AG09319 (cell line): ENCODE measurements at places on chromosomes 12 and 14.

- DNase-seq, result no peak
Measured at GRCh38 chr14:99229654-99230207, 42.3 kb downstream of the BCL11B start.

DNA sequence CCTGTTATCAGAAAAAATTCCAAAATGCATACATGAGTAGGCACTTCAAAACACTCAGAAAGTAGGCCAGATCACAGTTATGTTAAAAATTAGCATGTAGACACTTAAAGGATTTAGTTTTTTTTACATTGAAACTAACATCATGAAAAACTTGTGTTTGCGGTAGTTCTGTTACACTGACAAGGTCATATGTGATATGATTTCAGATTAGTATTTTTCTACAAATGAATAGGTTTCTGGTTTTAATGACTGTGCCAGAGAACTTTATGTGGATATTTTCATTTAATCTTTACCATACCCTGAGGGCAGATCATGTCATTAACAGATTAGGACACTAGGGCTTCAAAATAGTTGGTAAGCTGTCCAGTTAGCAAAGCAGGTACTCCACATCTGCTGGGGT is 20.7 kb downstream of the YARS2 start:
- no peak for DNase-seq

GRCh38 chr12:49881415-49882247 is 22.1 kb downstream of the FAIM2 start:
- DNase-seq, result no peak

GRCh38 chr12:57175428-57176138 is 28.2 kb upstream of the LRP1-AS start:
- peak; percentile 40 for DNase-seq

DNA sequence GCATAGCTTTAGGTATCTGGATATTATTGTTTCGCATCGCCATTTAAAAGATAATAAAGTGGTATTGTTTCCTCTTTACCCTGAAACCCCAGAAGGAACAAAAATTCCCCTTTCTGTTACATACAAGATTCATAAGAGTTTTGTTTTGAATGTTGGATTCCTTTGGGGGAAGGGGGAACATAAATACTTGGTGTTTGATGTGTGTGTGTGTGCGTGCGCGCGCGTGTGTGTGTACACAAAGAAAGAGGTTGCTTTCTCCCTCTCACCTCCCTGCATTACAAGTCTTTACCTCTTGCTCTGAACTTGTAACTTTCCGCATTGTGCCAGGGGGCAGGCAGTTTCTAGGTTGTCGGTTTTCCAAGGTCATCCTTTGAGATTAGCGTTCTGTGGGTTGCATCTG is 76.4 kb downstream of the GPATCH2L start:
- DNase-seq, result no peak

DNA sequence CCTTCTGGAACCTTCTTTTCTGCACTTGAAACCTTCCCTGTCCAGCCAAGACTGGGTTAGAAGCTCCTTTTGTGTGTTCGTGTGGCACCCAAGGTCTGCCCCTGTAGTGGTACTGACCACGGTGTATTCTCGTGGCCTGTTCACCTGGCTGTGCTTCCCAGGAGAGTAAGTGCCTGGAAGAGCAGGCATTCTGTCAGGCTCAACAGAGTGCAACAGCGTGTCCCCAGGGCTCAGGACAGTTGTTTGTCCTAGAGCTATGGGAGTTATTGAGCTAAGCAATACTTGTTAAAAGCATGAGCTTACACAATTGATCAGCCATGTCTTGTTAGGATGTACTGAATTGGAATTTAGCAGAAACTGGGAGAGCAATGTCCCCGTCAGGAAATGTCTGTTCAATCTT is 12.9 kb upstream of the SLC38A2 start:
- no peak for DNase-seq

DNA sequence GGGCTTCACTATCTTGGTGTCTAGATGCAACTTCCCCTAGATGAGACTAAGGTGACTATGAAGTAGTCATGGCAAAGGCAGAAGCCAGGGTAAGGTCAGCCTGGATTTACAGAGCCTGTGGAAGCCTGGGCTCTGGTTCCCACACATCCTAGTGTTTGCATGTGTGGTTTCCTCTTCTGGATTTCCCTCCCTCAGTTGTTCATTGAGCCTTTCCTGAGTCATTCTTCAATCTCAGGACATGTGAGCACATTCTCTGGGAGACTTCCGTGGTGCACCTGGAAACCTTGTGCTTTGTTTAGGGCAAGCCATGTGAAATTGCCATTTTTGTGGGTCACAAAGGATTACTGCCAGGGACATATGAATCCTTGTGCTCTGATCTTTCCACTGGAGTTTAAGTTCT is 236.6 kb downstream of the C12orf75 start:
- DNase-seq, result no peak

- DNase-seq, result no peak
Measured at GRCh38 chr12:39804898-39805297, 185.3 kb upstream of the ABCD2 start.

GRCh38 chr12:75564398-75564797 is 53.0 kb upstream of the KRR1 start:
- DNase-seq, result peak; percentile 41

- DNase-seq, result no peak
Measured at GRCh38 chr12:51977320-51977753, 25.8 kb downstream of the ACVR1B start.

GRCh38 chr12:70549340-70550179 is 87.7 kb downstream of the PTPRB start:
- no peak for DNase-seq

- DNase-seq, result no peak
Measured at GRCh38 chr12:48182631-48183030, 813 bp upstream of the CCDC184 start.

DNA sequence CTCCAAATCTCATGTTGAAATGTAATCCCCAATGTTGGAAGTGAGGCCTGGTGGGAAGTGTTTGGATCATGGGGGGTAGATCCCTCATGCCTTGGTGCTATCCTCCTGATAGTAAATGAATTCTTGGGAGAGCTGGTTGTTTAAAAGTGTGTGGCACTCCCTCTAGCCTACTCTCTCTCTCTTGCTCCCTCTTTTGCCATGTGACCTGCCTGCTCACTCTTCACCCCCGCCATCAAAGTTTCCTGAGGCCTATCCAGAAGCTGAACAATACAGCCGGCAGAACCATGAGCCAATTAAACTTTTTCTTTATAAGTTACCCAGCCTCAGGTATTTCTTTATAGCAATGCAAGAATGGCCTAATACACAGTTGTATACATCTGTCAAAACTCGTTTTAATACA is 62.5 kb downstream of the BCL2L14 start:
- no peak for DNase-seq

GRCh38 chr12:119988472-119989360 is at the start of gene BICDL1:
Gene BICDL1 (plus strand): TSS chr12:119989236. CDS start chr12:119989869, 633 bp downstream.
- no peak for DNase-seq

- DNase-seq, result no peak
Measured at GRCh38 chr14:35254736-35255135, 37.4 kb upstream of the PSMA6 start.

GRCh38 chr14:104550861-104551728 is 28.5 kb upstream of the C14orf180 start:
- DNase-seq, result no peak

GRCh38 chr12:20492251-20492760 is 124.0 kb downstream of the PDE3A start:
- DNase-seq, result no peak

DNA sequence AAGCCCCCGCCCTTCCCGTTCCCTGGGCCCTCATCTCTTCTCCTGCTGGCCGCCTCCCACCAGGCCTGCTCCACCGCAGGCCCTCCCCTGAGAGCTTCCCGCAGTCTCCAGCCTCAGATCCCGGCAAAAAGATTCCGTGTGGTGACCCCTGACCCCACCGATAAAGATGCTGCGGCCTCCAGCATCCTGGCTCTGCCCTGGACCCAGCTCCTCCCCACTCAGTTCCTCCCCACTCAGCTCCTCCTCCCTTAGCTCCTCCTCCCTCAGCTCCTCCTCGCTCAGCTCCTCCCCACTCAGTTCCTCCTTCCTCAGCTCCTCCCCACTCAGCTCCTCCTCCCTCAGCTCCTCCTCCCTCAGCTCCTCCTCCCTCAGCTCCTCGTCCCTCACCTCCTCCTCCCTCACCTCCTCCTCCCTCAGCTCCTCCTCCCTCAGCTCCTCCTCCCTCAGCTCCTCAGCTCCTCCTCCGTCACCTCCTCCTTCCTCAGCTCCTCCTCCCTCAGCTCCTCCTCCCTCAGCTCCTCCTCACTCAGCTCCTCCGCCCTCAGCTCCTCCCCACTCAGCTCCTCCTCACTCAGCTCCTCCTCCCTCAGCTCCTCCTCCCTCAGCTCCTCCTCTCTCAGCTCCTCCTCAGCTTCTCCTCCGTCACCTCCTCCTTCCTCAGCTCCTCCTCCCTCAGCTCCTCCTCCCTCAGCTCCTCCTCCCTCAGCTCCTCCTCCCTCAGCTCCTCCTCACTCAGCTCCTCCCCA is 17.0 kb downstream of the NOC4L start:
- no peak for DNase-seq

DNA sequence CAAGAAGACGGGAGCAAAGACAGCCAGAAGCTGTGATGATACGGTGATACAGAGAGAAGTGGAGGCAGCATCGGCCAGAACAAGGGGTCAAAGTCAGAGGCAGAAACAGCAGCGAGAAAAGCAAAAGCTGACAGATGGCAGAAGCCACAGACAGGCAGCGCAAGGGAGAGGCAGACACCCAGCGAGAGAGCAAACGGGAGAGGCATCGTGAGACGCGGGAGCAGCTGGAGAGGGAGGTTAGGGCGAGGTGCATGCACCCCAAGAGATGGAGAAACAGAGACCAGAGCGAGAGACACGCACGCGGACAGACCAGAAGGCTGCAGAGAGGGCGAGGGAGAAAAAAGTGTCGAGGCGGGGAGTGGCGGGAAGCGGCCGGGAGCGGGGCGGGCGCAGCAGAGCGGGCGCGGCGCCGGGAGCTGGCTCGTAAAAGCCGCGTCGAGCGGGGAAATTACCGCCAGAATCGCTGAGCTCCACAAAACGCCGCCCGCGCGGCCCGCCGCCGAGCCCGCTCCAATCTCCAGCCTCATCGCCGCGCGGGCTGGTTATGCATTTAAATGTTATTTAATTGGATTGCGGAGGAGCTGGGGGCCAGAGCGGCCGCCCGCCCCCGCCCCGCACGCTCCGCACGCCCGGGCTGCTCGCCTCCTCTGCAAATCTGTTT is 15.6 kb downstream of the SMUG1 start:
- DNase-seq, result no peak

DNA sequence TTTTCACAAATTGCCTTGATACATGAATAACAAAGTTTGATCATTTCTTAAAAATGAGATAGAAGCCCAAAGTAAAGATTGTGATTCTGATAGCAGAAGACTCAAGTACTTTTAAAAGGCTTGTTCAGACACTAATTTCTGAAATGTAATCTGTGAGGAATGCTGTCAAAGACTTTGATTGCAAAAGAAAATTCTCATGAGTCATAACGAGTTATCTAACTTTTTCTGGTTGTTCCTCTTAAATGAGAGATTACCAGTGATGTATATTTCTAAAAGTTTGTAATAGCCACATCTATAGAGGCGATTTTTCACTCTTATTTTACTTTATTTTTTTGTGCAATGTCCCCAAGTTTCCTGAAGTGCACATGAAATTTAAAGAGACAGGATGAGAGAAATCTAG is 7.0 kb downstream of the PYGL start:
- DNase-seq, result no peak

DNA sequence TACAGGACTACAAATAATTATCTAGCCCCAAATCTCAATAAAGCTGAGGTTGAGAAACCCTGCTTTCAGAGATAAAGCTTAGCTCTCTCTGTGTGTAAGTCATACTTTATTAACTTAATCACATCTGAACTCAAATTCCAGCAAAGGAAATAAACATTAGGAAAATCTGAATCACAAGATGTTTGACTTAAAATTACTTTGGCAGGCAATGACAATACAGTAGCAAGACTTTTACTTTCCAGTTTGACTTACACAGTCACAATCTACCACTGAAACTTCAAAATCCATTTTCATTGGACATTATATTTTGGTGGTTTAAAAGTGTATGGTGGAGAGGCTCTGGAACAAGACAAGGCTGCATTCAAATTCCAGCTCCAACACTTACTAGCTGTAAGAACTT is 11.4 kb downstream of the TMEM116 start:
- no peak for DNase-seq

GRCh38 chr14:86574051-86574777 is 1044.3 kb downstream of the FLRT2 start:
- peak; percentile 4 for DNase-seq

DNA sequence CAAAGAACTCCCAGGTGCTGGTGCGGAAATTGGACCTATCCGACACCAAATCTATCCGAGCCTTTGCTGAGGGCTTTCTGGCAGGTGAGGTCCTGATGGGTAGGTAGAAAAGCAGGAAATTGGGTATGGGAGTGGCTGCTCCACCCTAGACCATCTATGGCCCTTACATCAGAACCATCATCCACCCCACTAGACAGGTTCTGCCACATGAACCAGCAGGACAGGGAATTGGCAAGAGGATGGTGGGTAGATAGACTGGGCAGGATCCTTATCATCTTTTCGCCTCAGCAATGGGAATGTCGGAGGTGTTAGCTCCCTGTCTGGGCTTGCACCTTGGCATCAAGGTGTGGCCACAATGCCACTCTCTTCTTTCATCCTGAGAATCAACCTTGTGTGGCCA is 23.5 kb downstream of the RDH12 start:
- no peak for DNase-seq

- DNase-seq, result no peak
Measured at GRCh38 chr12:122312926-122313325, 46.6 kb upstream of the VPS33A start.

GRCh38 chr12:12507121-12507520 is 55.5 kb downstream of the DUSP16 start:
- DNase-seq, result no peak

- no peak for DNase-seq
Measured at GRCh38 chr12:27468241-27468640, 21.7 kb downstream of the SMCO2 start.

DNA sequence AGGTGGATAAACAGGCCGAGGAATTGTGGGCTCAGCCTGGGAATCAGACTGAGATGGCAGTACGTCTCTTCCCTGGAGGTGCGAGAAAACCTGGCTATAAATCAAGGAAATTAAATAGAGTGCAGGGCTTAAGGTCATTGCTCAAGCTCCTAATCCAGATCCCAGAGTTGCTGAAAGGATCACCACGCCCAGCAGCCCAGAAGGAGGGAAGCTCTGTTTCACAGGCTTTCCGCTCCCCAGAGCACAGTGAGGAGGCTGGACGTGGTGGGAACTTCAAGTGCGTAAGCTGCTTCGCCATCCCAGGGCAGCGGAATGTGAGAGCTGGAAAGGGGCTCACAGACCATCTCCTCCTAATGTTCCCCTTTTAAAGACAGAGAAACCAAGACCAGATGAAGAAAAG is 651.6 kb upstream of the TBX3 start:
- DNase-seq, result no peak
